ENCODE measurements at places on chromosomes 7 and 10. TPM values are rescaled to one million over a fixed set of nuclear protein-coding genes. Genes with fewer than 3 reads are reported as not detected.

Gene FKBP9
- total RNA-seq, result 127 TPM

Gene CADPS2
- 5.2 TPM for total RNA-seq

Gene TFEC
- 0.29 TPM for total RNA-seq

Gene FRAT2
- 62.0 TPM for total RNA-seq

Gene BMPER
- total RNA-seq, result 0.53 TPM

Gene LRIT1
- total RNA-seq, result 0.19 TPM

Gene TDRD1
- 0.13 TPM for total RNA-seq

Gene VPS37D
- 2.7 TPM for total RNA-seq

Gene C10orf53
- not detected for total RNA-seq

Gene RAMP3
- 43.5 TPM for total RNA-seq

Gene ADAP1
- total RNA-seq, result 9.9 TPM

Gene PAX4
- not detected for total RNA-seq

Gene MACC1
- 15.4 TPM for total RNA-seq

Gene POR
- 77.4 TPM for total RNA-seq

Gene KIF20B
- 5.4 TPM for total RNA-seq

Gene STEAP2
- total RNA-seq, result 6.6 TPM

Gene SLC18A3
- total RNA-seq, result not detected

Gene SFTPD
- total RNA-seq, result 2.4 TPM

Gene XPNPEP1
- total RNA-seq, result 109 TPM

Gene ZNF92
- total RNA-seq, result 5.5 TPM

Gene VWC2
- 0.34 TPM for total RNA-seq

Gene ARID5B
- 51.5 TPM for total RNA-seq

Gene RBP4
- 17.5 TPM for total RNA-seq

Gene PITX3
- total RNA-seq, result not detected

Gene HIF1AN
- total RNA-seq, result 15.0 TPM

Gene STYXL1
- total RNA-seq, result 33.4 TPM

Gene PKD1L1
- total RNA-seq, result 0.08 TPM

Gene ANKRD1
- total RNA-seq, result not detected

Gene OR6V1
- total RNA-seq, result not detected

Gene NAT16
- not detected for total RNA-seq

Gene PNLIPRP3
- total RNA-seq, result 30.7 TPM

Gene ANXA8L1
- 309 TPM for total RNA-seq

Gene DENND2A
- total RNA-seq, result 0.97 TPM

Gene AKR1B15
- not detected for total RNA-seq

Gene SLC25A40
- 37.2 TPM for total RNA-seq

Gene LRRC18
- total RNA-seq, result not detected

Gene CPED1
- 3.5 TPM for total RNA-seq

Gene HOXA3
- 19.1 TPM for total RNA-seq

Gene ADRA2A
- 9.7 TPM for total RNA-seq

Gene PHKG1
- 3.7 TPM for total RNA-seq

Gene SPDYE16
- total RNA-seq, result not detected

Gene SPDYE1
- 0.69 TPM for total RNA-seq

Gene KCTD7
- 5.2 TPM for total RNA-seq

Gene NME8
- not detected for total RNA-seq

Measured in lower leg skin (tissue), 4 donors.